NT2/D1 (cell line): ENCODE measurements at places on chromosomes 16 and 17.
A peak's percentile ranks its signal among the peaks of the same experiment; 100 is the strongest.

DNA sequence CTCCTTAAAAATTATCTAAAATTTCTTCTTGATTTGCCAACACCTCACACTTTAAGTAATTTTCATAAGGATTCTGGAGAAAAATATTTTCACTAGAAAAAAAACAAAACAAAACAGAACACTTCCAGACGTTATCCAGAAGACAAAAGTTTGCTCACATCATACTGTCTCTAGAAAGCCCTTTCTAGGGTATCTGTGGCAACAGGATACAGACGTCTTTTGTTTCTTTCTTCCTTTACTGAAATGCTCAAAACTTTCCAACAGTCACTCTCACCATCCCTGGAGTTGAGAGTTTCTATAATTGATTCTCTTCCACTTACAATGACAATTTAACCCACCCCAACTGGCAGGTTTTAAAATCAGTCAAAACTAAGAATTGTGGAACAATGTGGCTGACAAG is 2.6 kb downstream of the ZC3H7A start:
- no peak for DNase-seq

GRCh38 chr16:65178151-65178550 is 56.3 kb upstream of the CDH11 start:
- DNase-seq: no peak

DNA sequence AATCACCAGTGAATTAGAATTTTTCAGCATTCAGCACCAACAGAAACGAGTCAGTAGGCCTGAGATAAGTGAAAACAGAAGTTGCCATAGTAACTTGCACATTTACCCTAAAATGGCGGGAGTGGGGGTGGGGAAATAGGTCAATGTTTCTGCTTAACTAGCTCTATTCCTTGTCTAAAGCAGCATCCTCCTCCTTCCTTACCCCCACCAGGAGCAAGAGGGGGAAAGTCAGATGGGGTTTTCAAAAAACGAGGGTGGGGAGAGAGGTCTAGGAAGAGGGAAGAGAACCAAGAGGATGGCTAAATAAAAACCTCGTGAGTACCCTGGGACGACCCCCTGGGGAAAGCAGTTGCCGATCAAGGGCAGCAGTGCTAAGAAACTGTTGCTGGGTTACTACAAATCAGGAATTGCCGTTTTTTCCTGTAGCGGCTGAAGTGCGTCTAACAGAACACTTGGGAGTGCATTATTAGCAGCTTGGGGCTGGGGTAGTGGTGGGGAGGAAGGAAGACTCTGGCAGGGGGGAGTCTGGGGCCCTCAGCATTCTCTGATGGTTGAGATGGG is 34.4 kb upstream of the MNT start:
- DNase-seq: peak; percentile 64

DNA sequence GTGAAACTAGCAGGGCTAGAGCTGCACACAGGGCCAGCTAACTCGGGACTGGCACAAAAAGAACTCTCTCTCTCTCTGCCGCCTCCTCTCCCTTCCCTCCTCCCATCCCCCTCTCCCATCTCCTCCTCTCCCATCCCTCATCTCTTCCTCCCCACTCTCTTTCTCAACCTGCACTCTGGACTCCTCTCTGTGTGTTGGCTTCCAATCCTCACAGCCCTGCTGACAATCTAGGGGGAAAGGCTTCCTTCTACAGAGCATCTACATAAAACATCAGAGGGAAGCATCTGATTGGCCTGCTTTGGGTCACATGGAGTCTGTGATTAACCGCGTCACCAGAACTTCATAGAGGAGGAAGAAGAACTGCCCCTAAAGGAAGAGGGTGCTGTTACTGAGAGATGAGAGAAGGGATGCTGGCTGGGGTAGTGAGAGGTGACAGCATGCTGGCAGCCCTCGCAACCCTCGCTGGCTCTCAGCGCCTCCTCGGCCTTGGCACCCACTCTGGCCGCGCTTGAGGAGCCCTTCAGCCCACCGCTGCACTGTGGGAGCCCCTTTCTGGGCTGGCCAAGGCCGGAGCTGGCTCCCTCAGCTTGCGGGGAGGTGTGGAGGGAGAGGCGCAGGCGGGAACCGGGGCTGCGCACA is 12.8 kb upstream of the ZFP90 start:
- no peak for DNase-seq

- no peak for DNase-seq
These were observed 215.0 kb upstream of the ZFHX3 start for GRCh38 chr16:73262931-73263330.

GRCh38 chr16:12079412-12079965 is 103.0 kb downstream of the SNX29 start:
- no peak for DNase-seq

DNA sequence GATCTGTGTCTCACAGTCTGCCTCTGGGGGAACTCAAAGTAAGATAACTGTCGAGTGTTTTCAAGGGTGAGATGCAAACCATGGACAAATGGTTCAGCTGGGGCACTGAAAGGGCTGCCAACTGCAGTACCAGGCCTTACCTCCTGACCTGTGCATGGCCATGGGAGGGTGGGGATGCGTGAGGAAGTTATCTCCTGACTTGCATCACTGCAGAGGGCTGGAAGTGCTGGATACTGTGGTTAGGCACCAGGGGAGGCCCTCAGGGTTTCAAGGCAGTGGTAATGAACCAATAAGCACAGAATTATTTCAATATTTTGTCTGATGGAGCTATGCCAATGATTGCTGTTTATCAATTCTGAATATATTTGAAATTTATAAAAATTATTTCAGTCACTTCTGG is 159.2 kb downstream of the CYLD start:
- no peak for DNase-seq

DNA sequence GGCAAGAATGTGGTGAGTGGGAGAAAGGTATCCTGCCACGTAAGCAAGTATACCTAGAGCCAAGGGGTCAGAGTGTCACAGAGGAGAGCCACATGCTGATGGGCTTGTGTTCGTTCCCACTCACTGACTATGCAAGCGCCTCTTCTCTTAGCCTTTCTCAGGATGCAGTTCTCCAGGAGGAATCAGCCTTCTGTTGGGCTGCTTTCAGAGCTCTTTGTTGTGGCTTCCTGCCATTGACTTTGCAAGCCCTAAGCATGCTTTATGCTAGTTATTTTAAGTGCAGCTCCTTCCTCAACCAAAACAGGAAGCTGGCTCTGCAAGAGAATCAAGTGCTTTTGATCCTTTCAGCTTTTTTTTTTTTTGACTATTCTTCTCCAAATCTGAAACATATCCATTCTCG is 66.6 kb downstream of the SIAH1 start:
- DNase-seq: peak; percentile 90

GRCh38 chr16:66227766-66228530 is 138.5 kb upstream of the CDH5 start:
- DNase-seq: no peak

- no peak for DNase-seq
These were observed 1.8 kb downstream of the RAB11FIP3 start for GRCh38 chr16:427250-427649.

GRCh38 chr17:413706-414380 is 61.2 kb upstream of the RPH3AL start:
- DNase-seq: no peak

GRCh38 chr16:23788685-23789084 is 33.9 kb downstream of the CHP2 start:
- no peak for DNase-seq

DNA sequence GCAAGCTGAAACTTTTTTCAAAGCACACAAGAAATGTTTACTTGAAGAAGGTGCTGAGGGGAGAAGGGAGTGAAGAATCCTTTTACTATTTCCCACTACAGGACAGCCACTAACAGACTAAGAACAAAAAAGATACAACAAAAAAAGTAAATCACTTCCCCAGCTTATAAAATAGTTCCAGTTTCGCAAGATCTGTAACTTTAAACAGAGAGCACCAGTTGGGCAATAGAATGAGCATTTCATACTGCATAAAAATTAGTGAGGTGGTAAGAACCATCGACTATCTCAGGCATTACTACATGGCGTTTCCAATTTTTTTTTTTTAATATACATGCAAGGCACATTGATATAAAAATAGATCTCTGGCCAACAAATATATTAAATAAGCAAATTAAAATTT is 11.1 kb downstream of the CRYBA1 start:
- no peak for DNase-seq

DNA sequence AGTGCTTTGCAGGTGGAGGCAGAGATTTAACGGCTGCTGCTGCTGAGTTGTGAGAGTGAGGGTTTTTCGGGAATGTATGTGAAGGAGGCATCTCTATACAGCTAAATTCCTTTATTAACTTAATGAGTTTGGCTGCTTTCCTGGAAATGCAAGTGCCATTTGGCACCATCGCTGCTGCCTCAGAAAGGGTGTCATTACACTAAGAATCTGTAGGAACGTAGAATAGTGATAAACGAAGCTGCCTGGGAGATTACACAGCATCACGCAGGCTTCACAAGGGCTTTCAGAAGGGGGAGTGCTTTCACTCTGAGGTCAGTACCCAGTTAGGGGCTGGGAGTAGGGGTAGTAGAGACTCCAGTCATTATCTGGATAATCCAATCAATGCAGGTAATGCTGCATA is 14.1 kb upstream of the NLRP1 start:
- no peak for DNase-seq

GRCh38 chr17:8954339-8954738 is 11.2 kb downstream of the PIK3R5 start:
- peak; percentile 54 for DNase-seq
